ENCODE measurements at places on chromosomes 2 and 18.

DNA sequence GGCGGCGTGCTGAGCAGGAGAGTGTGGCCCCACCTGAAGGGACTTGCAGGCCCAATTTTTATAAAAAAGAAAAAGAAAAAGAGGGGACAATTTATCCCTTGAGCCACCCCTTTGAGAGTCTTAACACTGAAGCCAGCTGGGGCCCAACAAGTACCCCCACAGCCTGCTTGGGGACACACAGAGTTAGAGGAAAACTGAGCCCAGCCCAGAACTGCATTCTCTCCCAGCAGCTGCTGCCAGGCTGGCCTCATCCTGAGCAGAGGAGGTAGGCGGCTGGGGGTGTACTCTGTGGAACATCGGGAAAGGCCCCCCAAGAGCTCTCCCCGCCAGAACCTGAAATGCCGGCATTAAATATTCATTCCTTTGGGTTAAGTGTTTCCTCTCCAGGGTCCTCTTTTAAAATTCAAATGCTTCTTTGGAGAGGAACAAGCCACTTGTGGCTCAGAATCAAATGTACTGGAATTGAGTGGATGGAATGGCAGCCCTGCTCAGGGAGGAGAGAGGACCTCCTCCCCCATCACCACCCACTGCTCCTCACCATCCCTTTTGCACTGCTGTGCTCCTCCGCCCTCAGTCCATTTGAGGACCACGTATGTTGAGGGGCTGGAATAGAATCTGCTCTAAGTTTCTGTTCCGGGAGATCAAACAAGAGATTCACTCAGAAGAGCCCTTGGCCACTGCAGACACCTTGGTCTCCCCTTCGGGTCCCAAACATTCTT is 45.6 kb downstream of the C1QL2 start:
- DNase-seq: no peak

GRCh38 chr2:236852977-236853374 is 232.7 kb upstream of the COPS8 start:
- no peak for DNase-seq

- DNase-seq: no peak
Measured at GRCh38 chr2:113213061-113213930, 39.5 kb downstream of the PSD4 start.

GRCh38 chr2:113755835-113756354 is 547 bp downstream of the SLC35F5 start:
- no peak for DNase-seq

- no peak for DNase-seq
Measured at GRCh38 chr2:152763651-152764050, 45.2 kb downstream of the ARL6IP6 start.

- no peak for DNase-seq
Measured at GRCh38 chr2:160315337-160315736, 115.3 kb upstream of the ITGB6 start.

DNA sequence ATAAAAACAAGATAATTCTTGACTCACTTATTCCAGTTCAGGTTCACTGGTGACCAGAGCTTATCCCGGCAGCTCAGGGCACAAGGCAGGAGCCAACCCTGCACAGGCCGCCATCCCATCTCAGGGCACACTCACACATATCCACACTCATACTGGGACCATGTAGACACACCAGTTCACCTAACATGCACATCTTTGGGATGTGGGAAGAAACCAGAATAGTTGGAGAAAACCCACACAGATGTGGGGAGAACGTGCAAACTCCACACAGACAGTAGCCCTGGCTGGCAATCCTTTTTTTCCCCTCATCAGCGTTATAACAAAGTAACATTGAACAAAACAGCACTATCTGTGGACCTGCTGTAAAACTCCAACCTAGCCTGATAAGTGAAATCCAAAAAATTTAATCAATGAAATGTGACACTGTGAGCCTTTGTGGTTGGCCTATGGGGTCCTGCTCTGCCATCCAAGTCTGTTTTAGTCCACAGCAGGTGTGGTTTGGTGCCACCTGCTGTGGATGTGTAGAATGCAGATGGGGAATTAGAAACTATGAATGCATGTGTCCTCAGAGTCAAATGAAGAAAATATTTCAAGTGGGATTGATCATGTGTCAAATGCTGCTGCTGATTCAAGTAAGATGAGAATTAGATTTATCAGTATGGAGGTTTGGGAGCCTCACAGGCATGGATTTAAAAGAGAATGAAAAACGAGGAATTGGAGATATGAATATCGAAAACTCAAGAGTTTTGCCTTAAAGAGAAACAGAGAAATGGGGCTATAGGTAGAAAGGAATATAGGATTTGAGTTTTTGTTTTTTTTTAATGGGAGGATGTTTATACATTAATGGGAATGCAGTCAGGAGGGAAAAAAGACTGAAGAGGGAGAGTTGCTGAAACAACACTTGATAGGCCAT is 47.0 kb downstream of the UGP2 start:
- no peak for DNase-seq

GRCh38 chr18:36376361-36376760 is 78.8 kb downstream of the FHOD3 start:
- no peak for DNase-seq

DNA sequence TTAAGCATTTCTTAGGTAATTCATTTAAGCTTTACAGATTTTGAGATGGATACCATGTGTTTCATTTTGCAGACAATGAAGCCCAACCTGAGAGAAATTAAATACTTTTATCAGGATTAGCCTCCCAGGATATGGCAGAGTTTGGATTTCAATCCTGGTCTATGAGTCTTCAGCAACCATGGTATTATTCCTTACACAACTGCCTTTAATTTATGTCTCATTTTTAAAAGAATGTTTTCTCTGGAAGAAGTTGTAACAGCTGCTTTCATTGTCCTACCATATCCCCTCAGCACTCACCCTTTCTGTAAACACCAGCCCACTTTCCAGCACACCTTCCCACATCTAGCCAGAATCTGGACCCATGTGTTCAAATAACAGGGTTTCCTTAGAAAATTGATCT is 863.7 kb upstream of the VRK2 start:
- no peak for DNase-seq

GRCh38 chr2:77119333-77119732 is 402.8 kb downstream of the LRRTM4 start:
- DNase-seq: no peak

DNA sequence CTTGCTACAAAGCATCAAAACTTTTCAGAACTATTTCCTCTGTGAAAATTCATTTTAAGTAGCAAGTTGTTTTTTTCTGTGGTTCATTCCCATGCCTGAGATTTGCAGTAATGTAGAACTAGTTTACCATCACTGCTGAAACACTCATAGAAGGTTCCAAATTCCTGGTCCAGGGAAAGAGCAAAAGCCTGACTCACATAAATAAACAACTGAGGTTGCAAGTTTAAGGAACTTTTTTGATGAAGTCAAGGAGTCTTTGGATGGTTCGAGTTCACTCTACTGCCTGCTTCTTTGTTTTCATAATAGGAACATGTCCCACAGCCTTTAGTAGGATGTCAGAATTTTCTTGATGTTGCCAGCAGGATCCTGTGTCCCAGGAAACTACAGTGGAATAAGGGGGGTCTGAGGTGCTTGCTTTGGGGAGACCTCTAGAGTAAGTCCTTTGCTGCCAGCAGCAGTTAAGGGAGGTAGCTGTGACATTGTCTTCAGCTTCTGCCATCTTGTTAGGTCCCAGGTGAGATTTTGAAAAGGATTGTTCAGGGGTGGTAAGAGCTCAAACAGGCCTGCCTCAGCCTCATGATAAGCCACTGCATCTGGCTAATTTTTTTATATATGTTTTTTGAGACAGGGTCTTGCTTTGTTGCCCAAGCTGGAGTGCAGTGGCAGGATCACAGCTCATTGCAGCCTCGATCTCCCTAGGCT is 43.9 kb downstream of the ACSL3 start:
- DNase-seq: no peak

- DNase-seq: no peak
Measured at GRCh38 chr2:181742922-181743722, 62.8 kb upstream of the NEUROD1 start.

- DNase-seq: no peak
Measured at GRCh38 chr2:206160125-206160806, 571 bp downstream of the EEF1B2 start.

- no peak for DNase-seq
Measured at GRCh38 chr2:190446193-190446592, 38.0 kb downstream of the MFSD6 start.

GRCh38 chr2:39099870-39100728 is 20.8 kb downstream of the SOS1 start:
- no peak for DNase-seq

- DNase-seq: no peak
Measured at GRCh38 chr18:2680216-2680792, 24.8 kb downstream of the SMCHD1 start.

DNA sequence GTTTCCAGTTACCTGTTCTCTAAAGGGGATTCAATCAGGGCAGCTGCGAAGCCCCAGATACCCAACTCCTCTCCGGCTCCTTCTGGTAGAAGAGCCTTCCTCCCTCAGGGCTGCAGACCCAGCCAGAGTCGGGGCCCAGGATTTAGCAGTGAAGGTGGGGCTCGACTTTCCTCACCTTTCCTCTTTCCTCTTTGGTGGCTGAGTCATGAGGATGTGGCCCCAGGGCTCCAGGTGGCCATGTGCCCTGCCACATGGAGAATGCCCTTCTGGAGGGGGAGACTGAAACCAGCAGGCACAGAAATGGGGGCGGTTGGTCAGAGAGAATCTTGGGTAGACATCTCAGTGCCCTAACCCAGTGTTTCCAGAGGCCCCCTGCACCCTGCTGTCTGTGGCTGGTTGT is 402.6 kb downstream of the NBAS start:
- no peak for DNase-seq
